ENCODE measurements at places on chromosomes 7 and 10.
A peak's percentile ranks its signal among the peaks of the same experiment; 100 is the strongest.

DNA sequence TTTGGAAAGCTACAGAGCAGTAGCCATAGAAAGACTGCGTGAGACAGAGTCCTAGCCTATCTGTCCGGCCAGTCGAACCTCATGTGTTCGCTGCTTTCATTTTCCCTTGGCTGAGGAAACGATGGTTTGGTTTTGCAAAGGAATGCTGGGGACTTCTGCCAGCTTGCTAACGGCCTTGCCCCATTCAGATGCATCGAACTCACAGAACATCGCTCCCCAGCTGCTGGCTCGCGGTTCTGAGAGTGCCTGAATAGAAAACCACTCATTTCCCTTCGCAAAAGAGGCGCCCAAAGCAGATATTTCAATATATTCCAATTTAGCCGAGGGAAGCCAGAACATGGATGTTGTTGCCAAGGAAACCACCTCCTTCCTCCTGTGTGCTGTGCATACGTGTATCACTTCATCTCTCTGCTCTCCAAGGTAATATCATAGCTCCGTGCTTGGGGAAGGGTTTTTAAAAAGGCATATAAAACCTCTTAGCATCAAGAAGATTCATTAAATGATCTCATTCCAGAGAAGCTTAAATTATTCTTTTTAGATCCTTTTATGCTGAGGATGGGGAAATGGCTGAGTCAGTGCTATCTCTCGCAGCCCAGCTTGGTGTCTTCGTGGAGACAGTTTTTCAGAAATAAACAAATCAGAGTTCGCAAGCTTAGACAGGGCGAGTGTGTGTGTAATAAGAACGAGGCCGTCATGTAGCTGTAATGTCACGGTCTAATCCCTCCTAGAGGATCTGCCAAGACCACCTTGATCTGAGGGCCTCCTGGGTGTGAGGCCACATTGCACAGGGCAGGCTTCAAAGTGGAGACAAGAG, 215.2 kb downstream of the RPS24 start:
- no peak for DNase-seq

DNA sequence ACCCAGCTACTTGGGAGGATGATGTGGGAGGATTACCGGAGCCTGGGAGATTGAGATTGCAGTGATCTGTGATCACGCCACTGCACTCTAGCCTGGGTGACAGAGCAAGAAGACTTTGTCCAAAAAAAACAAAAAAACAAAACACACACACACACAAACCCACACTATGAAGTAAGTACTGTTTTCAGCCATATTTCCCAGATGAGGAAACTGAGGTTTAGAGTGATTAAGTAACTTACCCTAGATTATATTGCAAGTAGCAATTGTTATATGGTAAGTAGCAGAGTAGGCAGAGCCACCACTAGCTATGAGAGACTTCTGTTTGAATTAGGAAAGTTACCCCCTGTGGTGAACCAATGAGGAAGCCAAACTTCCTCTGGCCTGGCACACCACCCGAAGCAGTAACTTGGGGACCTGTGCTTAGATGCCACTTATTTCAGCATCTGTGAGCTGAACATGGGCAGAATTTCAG, 61.9 kb downstream of the MCU start:
- DNase-seq = no peak

DNA sequence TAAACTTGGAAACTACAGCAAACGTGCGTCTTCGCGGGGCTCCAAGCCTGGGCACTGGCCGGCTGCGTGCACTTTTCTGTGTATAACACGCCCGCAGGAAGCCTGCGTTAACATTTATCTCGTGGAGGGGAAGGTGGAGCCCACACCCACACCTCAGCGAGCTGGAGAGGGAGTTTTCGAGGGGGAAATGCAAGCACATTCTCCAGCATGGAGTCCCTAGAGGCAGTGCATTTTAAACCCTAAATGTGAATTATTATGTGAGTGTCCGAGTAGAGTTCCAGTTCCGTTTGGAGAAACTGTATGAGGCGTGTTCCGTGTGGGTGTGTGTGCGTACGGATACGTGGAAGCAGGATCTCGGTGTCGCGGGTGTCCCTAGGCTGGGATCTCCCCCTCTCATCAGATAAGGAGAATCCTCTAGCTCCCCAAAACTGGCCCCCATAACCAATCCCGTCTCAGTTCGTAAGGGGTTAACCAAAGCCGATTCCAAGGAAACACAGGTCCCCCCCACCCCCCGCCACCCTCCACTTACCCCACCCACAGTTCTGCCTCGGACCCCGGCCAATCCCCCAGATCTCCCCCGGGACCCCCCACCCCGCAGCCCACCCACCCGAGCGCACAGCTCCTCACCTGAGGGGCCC, 403 bp downstream of the CDK6 start:
- no peak for DNase-seq

GRCh38 chr7:155893664-155894063, 81.4 kb upstream of the SHH start:
- no peak for DNase-seq

DNA sequence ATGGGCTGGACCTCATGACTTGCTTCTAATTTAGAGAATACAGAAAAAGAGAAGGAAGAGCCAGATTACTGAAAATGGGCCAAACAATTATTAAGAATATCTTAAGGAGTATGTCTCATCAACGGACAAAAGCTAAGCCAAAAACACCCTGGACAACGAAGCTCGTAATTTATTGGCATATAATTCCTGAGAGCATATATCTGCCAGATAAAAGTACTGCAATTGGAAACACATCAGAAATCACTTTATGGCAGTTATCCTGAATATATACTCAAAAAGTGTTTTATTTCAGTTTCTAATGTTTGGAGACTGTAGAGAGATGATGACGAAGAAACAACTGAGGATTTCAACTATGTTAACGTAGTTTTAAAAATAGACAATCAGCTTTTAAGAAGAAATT, 211.8 kb downstream of the CSTF2T start:
- DNase-seq = no peak

DNA sequence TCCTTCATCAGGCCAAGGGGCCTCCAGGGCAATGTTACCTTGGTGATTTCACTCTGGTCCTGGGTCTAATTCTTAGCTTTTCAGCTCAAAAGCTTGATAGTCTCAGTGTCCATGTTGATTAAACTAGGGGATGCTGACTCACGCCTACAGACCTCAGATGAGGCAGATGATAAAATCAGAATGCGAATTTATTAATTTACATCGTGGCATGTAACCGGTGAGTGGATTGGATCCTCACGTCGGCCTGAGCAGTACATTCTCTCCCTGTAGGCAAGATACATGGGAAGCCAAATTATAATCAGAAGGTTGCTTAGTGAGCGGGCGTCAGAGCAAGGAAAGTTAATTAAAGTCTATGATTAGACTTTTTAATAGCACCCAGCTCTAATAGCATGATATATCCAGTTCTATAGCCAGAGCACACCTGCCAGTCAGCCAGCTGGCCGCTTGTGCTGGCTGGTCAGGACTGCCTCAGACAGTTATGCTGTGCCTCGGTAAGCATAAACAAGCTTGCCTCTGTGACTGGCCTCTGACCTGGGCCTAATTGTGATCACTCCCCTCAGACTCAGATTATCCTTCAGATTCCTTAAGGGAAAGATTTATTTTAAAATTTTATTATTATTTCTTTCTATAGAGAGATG, 20.2 kb upstream of the CPA5 start:
- no peak for DNase-seq

DNA sequence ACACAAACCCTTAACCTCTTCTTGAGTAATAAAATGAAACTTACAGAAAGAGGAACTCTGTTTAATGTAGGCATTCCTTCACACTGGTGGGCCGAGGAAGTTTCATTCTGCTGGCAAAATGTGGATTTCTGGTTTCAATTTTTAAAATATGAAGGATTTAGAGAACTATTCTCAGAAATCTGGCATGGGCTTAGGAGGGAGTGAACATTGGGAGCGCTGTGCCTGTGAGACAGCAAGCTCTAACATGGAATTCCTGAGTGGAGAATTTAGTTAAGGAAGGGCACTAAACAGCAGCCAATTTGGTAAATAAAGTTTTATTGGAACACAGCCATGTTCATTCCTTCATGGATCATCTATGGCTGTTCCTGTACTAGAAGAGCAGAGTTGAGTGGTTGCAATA, 751.8 kb upstream of the IGFBP3 start:
- no peak for DNase-seq

GRCh38 chr7:99614495-99614894, 2.3 kb upstream of the ZSCAN25 start:
- no peak for DNase-seq

- no peak for DNase-seq
Measured at GRCh38 chr10:650886-651615, 38.4 kb downstream of the DIP2C start.

DNA sequence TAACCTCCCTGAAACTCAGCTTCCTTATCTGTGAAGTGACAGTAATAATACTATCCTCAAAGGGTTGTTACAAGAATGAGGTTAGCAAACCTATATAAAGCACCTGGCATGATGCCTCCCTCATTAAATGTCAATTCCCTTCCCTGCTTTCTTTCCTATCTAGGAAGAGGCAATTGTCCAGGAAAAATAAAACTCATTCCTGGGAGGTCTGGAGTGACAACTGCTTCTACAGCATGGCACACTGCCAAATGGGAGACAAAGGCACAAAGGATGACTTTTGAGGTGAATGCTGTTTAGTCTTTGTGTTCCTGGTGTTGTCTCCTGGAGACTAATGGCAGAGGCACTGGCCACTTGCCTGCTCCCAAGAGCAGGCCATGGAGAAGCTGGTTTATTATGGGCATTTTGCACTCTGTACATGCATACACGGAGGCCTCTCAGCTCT, 32.2 kb upstream of the PDE1C start:
- DNase-seq = no peak

GRCh38 chr7:24910551-24911212, 69.3 kb downstream of the OSBPL3 start:
- no peak for DNase-seq

DNA sequence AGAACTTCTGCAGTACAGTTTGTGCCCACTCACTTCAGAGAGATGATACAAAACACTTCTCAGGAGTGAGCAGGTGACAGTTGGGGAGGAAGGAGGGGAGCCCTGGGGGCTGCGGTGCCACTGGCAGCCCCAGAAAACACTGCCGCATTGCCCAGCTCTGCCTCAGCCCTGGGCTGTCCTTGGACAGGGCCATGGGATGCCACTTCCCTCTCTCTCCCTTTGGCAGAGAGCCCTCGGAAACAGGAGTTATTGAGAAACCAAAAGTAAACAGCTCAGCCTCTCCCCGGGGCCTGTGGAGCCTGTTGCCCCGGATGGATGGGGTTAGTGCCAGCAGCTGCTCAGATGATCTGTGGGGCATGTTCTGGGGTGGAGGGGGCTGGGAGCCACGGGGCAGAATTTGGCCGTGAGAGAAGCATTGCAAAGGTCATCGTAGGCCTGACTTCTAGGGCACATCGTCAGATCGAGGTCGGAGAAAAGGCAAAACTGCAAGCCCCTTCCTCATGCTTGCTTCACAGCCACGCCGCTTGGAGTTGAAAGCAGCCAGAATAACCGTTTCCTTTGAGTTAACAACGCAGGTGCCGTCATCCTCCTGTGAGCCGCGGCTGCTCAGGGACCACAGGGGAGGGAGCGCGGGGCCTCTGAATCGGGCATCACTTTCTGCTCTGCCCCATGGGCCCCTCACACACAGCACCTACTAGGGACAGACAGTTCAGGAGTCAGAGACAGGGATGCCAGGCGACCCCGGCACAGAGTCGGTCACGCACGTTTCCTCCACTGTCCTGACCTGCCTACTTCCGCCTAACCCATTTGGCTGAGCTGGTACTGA, 256.4 kb downstream of the CAMK1D start:
- DNase-seq = peak; percentile 26

DNA sequence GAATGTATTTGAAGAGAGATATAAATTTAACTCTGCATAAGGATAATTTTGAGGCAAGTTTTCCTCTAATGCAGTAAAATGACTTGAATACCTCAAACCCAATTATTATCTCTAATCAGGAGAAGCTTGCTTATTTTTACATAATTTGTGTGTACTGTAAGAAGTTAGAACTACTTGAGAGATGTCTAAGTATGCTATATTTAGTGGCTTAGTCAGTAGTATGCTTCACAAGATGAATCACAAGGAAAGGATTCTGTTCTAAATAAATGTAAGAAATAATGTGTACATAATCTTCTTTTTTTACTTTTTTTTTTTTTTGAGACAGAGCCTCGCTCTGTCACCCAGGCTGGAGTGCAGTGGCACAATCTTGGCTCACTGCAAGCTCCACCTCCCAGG, 13.7 kb downstream of the PHTF2 start:
- DNase-seq = no peak

- no peak for DNase-seq
Measured at GRCh38 chr7:3321206-3321605, 20.2 kb downstream of the SDK1 start.

DNA sequence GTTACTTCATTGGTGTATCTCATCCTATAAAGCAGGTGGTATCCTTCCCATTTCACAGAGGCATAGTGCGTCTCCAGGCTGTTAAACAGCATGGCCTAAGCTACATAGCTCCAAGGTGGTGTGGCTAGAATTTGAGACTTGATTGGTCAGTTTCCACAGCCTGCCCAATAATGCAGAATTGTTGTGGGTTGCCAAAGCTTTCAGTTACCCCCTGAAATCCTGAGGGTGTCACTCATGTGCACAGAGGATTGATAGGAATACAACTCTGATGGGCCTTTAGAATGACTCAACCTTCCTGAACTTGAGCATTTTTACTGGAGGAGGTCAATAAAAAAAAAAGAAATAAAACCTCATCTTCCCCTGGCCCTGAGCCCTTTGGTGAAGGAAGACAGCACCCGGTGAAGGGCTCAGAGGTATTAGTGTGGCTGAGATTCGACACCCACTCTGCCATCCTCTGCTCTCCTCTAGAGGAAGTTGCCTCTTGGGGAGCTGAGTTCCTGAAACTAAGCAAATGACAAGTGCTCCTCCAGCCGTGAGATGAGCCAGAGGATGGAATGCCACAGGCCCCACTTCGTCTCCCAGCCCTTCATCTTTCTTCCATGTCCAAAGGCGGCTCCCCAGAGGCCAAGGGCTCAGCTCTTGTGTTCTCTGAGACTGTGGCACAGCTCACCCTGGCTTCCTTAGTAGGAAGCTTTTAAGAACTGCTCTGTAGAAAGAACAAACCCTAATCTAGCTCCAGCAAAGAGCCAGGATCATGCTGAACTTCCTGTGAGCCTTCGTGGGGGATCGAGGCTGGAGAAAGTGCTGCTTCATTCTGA, 1.0 kb downstream of the ACSL5 start:
- no peak for DNase-seq

DNA sequence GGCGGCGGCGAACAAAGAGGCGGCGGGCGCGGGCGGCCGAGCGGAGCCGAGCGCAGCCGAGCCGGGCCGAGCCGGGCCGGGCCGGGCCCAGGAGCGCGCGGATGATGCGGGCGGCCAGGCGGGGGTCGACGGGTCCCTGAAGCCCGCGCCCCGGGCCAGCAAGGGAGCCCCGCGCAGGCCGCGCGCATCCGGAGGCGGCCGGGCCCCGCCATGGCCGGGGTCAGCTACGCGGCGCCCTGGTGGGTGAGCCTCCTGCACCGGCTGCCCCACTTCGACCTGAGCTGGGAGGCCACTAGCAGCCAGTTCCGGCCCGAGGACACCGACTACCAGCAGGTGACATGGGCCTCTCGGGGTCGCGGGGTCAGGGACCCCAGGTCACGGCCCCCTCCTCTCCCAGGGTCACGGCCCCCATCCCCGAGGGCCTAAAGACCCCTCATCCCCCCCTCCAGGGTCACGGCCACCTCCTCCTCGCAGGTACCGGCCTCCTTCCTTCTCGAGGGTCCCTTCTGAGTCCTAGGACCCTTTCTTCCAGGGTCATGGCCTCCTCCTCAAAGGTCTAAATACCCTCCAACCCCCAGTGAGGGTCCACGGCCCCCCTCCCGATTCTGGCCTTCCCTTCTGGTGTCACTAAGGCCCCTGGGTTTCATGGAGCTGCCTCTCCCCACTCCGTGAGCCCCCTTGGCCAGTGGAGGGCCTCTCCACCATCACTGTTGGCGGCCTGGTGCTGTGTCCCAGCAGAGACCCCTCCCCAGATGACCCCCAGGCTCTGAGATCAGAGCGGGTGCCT, at the start of gene TTYH3:
TTYH3 (plus strand) TSS at position 41 of the 787 bp plus-strand sequence; CDS start at position 211, 170 bp downstream.
- DNase-seq = no peak

Data from activated CD4-positive, alpha-beta T cell treated with anti-CD3 and anti-CD28 coated beads for 24 hours (primary cell).